CD4-positive, alpha-beta T cell treated with Interleukin-12 subunit alpha and Interleukin-12 subunit beta, for 1 hour (primary cell): ENCODE measurements at places on chromosomes 4 and X.

GRCh38 chr4:38983291-38983690 is 48.9 kb downstream of the TMEM156 start:
- DNase-seq: no peak

- DNase-seq: no peak
These were observed 80.5 kb upstream of the FAM47C start for GRCh38 chrX:36927712-36928111.

GRCh38 chr4:146957237-146957636 is 11.6 kb upstream of the TTC29 start:
- DNase-seq: no peak

DNA sequence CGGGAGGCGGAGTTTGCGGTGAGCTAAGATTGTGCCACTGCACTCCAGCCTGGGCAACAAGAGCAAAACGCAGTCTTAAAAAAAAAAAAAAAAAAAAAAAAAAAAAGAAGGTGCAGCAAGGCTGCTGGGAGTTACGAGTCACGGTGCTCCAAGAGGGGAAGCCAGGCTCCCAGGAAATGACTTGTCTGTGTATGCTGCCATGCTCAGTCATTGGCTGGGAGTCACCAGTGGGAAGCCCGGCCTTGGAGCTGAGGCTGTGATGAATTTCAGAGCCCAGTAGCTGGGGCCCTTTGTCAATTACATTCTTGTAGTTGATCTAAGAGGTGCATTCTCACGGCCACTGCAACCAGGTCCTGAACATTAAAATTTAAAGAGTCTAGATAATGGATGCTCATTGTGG is 1105.1 kb upstream of the TENM3 start:
- no peak for DNase-seq

- DNase-seq: no peak
These were observed 327.9 kb downstream of the MAPK10 start for GRCh38 chr4:86031927-86032326.

GRCh38 chr4:48804584-48805301 is 24.7 kb upstream of the FRYL start:
- no peak for DNase-seq

DNA sequence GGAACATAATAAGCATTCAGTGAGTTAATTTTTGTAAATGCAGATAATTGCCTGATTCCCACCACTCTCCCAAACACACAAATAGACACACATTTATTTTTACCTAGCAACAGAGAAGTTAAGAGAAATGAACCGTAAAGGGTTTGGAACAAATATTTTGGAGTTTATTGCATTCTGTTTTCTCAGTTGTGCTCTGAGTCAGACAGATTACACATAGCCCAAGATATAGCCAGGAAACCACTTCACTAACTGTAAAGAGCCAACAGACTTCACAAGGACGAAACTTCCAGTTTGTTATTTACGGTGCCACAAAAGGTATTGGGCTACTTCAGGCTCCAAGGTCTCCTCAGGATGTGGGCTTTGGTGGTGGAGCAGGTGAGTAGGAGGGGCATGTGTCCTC is 217.0 kb downstream of the BMPR1B start:
- no peak for DNase-seq

GRCh38 chr4:76449833-76450232 is 14.8 kb downstream of the SHROOM3 start:
- no peak for DNase-seq

GRCh38 chr4:184437565-184438265 is 36.6 kb downstream of the IRF2 start:
- DNase-seq: no peak

DNA sequence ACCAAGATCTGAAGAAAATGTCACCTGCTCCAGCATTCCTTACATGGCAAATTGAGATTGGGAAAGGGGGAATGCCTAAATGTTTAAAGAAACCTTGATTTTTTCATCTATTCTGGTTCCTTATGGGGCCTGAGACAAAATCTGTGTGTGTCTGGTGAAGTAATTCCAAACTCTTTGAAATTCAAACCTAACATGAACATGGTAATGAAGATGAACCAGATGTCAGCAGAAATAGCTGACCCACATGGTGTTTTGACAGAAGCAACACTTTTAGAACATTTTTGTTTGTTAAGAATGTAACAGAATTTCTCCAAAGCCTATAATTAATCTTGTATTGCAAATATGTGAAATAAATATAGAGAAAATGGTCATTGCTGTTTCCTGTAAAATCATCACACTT is 133.0 kb downstream of the PARM1 start:
- DNase-seq: no peak

- DNase-seq: peak; percentile 56
These were observed 72.8 kb downstream of the SLC9A7 start for GRCh38 chrX:46686003-46686645.

- no peak for DNase-seq
These were observed 122.1 kb downstream of the EFNB1 start for GRCh38 chrX:68950937-68951336.

DNA sequence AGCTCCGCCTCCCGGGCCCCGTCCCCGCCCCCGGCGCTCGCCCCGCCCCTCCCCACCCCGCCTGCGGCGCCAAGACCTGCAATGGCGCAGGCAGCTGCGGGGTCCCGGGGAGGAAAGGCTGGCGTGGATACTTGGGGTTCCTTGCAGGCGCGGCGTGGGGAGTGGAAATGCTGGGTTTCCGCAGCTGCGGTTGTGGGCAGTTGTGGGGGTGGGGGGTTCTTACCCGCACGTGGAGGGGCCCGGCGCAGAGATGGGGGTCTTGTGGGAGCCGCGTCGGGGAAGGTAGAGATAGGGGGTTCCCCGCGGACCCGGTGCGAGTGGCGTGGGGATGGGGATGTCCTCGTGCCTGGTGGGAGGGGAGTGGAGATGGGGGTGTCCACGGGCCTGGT is 680 bp upstream of the ASMTL start:
- peak; percentile 83 for DNase-seq

DNA sequence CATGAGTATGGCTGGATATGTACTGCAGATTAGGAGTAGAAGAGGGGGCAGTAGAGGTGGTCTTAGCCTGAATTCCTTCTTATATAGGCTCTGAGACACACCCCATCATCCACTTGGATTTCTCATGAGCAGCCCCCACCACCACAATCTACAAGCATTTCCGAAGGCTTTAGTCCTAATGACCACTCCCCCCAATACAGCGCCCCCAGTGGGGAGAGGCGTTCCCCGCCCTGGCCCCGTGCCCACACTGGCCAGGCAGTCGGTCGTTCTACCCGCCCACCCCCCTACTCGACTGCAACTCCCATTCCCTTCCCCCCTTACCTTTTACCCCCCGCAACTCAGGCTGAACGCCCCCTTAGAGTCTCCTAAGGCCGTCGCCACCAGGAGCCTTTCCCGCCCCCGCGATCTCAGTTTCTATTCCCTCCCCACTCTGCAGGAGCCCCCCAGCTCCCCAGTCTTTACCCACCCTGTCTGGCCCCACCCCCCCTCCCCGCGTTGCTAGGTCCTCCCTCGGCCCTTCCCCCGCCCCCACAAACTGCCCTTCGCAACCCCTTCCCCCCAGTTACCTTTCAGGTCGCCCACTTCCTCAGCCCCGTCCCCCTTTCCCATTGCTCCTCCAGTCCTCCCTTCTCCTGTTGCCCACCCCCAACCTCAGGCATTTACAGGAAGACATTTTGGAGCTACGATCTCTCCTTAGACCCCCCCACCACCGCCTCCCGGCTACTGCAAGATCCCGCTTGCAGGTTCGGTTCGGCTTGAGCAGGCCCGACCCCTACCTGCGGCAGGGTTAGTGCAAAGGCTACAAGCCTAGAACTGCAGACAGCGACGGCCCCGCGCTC is 468 bp downstream of the ZMYM3 start:
- peak; percentile 44 for DNase-seq
